ENCODE measurements at places on chromosomes 1 and 21.

DNA sequence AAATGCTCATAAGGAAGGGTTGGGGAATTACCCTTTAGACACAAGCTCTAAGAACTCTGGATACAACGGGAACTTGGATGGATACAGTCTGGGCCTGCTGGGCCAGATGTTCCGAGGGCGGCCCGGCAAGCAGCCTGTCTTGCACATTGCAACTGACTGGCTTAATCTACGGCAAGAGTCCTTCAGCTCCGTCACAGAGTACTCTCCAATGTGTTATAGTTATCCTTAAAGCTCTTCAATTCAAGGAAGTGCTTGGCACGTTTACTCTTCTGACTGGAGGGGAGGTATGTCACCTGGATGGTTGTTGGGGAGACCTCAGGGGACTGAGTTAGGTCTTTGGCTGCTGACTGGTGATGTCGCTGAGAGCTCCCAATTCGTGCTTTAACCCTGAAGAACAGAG, 1.1 kb upstream of the CFAP141 start:
- no peak for DNase-seq

DNA sequence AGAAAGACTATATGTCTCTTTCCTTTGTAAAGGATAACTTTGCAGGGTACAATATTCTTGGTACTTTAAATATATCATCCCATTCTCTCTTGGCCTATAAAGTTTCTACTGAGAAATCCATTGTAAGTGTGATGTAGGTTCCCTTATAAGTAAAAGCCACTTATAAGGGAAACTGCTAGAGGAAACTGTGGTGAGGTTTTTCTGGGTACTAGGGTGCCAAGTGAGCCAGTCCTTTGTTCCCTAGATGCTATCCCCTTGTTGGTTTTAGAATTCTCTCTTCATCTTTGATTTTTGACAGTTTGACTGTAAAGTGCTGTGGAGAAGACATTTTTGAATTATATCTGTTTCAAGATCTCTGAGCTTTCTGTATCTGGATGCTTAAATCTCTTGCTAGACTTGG, 108.9 kb upstream of the NEK7 start:
- no peak for DNase-seq

DNA sequence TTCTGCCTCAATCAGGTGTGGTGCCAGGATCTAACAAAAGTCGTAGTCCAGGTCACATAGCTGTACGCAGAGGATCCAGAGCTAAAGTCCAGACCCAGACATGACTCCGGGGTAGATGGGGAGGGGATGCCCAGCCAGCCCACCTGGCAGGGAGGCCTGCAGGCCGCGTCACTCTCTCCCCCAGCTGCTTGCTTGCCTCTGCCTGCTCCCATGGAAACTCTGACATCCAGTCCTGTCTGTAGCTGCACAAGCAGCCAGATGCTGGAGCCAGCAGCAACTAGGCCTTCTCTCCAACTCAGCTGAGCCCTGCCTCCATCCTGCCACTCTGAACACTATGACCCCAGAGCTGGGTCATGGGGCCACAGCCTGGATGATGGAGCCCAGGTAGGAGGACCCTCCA, 8.1 kb downstream of the COL8A2 start:
- DNase-seq = no peak

GRCh38 chr1:6686294-6686693, 15.3 kb downstream of the DNAJC11 start:
- DNase-seq = no peak

DNA sequence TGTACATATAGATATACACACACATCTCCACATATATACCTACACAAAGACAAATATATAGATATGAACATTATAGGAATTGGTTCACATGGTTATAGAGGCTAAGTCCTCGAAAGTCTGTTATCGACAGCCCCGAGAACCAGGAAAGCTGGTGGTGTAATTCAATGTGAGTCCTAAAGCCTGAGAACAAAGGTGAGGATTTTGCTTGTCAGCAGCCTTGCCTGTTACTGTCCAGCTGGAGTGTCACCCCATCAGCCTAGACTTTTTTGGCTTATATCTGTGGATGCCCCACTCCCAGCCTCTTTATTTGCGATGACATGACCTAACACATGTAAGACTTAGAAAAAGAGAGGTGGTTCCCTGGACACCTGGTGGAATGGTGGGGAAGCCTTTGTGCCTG, 97.0 kb downstream of the GIPC2 start:
- DNase-seq = no peak

DNA sequence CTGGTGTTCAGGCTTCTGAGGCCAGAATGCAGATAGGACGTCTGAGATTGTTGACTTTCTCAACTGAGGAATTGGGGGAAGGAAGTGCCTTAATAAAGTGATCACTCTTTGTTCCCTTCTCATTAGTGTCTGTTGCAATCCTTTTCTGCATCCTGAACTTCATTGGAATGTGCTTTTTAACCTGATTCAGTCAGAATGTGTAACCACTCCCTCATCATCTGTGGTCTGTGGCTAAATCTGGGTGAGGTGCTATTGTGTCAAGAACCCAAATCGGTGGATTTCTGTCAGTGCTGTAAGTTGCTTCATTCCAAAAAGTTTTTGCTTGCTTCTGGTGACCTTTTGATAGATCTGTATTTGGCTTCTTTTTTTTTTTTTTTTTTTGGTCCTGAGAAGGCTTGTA, 38.2 kb downstream of the ARID1A start:
- no peak for DNase-seq

- no peak for DNase-seq
Observed at GRCh38 chr1:10958614-10959013, 53.8 kb upstream of the TARDBP start.

DNA sequence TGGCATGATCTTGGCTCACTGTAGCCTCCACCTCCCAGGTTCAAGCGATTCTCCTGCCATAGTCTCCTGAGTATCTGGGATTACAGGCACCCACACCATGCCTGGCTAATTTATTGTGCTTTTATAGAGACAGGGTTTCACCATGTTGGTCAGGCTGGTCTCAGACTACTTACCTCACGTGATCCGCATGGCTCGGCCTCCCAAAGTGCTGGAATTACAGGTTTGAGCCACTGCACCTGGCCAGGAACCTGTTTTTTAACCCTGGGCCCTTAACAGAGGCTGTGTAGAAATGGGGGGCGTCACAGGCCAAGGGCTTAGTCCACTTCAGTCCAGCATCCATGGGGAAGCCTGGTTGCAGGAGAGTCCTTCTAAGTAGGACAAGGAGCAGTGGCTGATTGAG, 9.3 kb downstream of the FBLIM1 start:
- no peak for DNase-seq

- DNase-seq = no peak
Observed at GRCh38 chr1:111213412-111213811, 13.0 kb upstream of the DENND2D start.

Data from CD4-positive, alpha-beta T cell treated with Interferon gamma for 1 hour (primary cell).